ENCODE measurements at places on chromosomes 13 and 19.

- no peak for DNase-seq
Observed at GRCh38 chr13:80604098-80604497, 263.2 kb upstream of the SPRY2 start.

DNA sequence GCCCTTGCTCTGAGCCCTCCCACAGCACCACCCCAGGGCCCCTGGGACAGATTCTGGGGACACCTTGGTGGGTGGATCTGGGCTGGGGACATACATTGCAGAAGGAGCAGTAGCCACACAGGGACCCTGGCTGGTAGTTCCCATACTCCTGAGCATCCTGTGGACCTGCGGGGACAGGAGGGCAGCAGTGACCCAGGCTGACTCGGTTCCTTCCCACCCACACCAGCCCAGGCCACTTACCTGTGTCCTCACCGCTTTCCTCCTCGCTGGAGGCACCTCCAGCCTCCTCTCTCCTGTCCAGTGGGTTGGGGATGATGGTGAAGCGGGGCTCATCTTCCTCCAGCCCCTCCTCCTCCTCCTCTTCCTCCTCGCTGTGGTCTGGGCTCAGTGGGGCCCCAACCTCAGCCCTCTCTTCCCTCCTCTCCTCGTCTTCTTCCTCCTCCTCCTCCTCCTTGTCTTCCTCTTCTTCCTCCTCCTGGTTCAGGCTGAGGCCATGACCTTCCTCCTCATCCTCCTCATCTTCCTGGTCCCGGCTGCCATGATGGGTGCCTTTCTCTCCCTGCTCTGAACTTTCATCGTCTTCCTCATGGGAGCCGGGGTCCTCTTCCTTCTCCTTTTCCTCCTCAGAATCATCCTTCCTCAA lies 1.9 kb downstream of the HRC start:
- no peak for DNase-seq

GRCh38 chr13:96216543-96216942 lies 126.6 kb downstream of the HS6ST3 start:
- no peak for DNase-seq

DNA sequence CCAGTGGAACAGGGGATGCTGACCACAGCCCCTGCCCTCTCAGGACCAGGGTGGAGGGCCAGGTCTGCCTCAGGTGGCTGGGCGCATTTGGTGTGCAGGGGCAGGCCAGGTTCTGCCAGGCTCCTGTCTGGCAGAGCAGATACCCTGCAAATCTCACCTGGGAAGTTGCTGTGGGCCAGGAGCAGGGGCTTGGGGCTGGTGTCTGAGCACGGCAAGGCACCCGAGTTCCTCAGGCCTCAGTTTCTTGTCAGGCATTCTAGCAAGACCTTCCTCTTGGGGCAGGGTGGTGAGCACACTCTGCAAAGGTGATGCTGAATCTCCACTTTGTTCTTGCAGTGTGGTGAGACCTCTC lies 1.1 kb downstream of the CRTC1 start:
- DNase-seq, result no peak

GRCh38 chr19:18014197-18014596 lies 6.2 kb downstream of the ARRDC2 start:
- no peak for DNase-seq

DNA sequence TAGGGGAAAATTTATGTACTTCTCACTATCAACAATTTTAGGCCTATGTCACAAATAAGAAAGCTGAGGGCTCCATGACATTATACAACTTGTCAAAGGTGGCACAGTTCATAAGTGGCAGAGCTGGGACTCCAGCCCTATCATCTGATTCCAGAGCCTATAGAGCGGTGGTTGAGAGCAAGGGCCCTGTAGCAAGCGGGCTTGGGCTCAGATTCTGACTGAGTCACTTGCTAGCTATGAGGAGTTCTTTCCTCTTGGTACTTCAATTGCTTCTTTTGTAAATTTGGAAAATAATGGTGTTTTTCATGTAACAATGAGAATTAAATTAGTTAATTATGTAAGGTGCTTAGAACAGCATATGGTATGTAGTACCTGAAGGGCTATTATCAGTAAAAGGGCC lies 28.7 kb upstream of the FAM216B start:
- no peak for DNase-seq

DNA sequence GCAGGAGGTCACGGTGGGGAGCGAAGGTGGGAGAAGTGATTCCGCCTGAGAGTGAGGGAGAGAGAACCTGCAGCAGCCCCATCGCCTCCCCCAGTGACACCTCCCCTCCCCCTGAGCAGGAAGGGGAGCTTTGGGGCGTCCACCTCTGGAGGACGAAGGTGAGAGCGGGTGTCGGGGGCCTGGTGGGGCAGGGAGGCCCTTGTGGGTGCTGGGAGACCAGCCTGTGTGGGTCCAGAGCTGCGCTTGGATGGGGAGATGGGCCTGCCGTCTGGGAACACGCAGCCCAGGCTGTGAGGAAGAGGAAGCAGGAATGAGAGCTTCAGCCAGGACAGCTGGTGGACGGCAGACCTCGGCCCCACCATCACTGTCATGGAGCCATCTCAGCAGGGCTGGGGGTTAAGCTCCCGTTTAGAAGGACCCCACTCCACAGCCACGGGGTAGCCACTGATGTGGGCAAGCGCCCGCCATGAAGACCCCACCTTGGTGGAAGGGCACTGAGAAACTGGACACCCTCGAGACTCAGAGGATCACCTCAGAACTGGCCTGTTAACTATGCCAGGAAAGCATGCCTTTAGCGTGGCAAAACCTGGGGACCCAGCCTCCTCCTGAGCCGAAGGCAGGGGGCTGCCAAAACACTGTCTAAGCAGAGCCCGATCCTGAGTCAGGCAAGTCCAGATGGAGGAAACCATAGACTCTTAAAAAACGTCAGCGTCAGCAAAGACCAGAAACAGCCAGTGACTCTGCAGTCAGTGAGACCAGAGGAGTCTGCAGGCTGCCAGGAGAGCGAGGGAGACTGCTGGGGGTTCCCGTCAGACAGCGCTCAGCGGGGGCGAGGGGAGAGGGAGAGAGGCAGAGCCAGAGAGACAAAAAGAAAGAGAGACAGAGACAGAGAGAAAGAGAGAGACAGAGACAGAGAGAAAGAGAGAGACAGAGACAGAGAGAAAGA lies 6.4 kb upstream of the PROZ start:
- no peak for DNase-seq

- DNase-seq, result no peak
Observed at GRCh38 chr13:40984668-40985366, 34.3 kb downstream of the ELF1 start.

DNA sequence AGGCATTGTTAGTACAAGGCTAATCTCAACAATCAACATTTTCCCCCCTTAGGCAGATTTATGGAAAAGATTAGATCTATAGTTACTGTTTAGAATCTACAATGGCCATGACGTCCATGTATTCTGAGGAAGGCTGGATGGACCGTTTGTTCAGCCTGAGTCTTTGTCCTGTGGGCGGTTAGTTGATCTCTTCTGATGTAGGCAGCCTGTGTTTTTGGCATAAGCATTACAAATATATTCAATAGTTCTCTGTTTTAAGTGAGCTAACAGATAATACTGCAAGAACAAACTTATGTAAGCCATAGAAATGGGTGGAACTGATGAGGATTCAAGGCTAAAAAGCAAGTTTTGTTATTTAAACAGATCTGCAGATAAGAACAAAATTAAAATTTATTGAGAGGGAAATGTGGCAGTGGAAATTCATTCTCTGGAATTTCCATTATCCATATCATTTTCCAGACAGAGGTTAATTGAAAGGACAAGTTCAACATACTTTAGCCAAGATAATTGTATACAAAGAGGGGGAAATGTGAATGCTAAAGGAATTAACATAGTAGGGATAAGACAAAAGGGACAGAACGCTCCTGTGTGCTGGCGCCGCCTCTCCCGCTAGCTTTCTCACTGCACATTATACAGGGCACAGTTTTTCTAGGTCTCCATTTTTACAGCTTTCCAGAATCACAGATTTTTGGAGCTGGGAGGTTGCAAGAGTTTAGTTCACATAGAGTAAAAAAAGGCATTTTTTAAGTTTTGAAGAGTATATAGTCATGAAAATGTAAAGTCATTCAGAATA lies 48.6 kb downstream of the FAM124A start:
- DNase-seq, result no peak

- DNase-seq, result no peak
Observed at GRCh38 chr19:53394522-53394973, 401 bp upstream of the ZNF765 start.

DNA sequence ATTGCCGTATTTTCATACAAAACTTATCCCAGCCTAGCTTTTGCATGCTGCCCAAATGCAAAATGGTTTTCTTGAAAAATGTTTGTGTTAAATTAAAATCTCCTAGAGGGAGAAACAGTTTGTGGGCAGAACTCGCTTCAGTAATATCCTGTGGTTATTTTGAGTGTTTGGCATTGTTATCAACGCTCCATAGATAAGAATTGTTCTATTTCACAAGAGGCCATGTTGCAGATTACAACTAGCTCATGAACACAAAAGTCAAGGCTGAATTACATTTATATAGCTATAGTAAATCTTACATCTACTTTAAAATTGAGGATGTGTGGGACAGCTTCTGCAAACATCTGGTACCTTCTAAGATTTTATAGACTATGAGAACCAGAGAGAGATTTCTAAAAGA lies 447.9 kb downstream of the DCT start:
- no peak for DNase-seq

- no peak for DNase-seq
Observed at GRCh38 chr13:41509971-41510370, 52.6 kb downstream of the RGCC start.

DNA sequence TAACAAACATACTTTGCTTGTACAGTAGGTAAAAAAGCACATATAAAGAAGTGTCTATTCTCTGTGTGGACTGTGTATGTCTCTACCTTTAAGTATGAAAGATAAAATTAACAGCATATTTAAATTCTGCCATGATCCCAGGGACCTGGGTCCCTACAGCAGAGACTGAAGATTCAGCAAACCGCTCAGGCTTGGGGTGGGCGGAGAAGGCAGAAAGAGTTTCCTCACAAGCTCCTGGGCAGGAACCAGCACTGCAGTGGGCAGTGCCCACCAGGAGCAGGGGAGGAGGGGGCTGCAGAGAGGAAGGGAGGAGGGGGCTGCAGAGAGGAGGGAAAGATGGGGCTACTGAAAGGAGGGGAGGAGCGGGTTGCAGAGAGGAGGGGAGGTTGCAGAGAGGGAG lies 44.6 kb upstream of the GRTP1 start:
- DNase-seq, result no peak

GRCh38 chr13:83220241-83220640 lies 662.0 kb downstream of the SLITRK1 start:
- DNase-seq, result no peak

DNA sequence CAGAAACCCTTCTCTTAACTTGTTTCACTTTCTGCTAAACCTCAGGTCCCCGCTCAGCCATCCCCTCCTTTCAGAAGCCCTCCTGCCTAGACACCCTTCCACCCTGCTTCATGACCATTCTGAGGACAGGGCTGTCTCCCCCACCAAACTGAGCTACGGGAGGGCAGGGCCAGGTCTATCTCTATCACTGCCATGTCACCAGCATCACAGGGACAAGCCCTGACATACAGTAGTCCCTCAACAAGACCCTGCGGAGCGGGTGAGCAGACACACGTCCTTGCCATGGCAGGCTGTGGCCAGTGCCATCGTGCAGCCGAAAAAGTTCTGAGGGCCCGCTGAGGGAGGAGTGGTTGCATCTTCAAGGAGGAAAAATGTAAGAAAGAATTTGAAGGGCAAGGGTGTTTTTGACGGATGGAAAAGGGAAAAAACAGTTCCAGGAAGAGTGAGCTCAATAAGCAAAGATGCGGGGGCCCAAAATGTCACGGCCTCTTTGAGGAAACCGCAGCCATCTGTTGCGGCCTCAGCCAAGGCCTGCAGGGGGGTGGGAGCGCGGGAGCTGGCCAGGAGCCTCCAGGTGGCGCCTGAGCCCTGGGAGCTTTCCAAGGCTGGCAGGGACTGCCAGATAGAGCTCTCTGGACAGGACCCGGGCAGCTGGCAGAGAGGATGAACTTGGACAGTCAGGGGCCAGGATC lies 8.1 kb downstream of the PTGIR start:
- DNase-seq, result peak; percentile 89

DNA sequence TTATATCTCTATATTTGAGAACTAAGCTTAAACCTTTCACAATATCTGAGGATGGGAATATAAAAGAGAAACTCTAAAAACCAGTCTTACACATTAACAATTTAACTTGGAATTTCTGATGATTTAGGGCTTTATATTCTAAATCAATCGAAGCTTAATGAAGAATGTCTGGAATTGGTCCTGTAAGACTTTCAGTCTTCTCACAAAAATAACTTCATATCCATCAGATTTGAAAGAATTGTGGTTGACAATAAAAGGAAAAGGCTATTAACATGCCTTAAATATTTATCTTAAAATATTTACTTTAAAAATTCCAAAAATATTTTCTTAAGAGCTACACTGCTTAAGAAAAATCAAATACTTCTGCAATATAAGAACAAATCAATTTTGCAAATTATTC lies 27.3 kb downstream of the MYCBP2 start:
- no peak for DNase-seq

GRCh38 chr13:39590466-39591036 lies 12.4 kb downstream of the LHFPL6 start:
- no peak for DNase-seq

- peak; percentile 84 for DNase-seq
Observed at GRCh38 chr19:41548954-41549688, 26.8 kb upstream of the CEACAM21 start.

DNA sequence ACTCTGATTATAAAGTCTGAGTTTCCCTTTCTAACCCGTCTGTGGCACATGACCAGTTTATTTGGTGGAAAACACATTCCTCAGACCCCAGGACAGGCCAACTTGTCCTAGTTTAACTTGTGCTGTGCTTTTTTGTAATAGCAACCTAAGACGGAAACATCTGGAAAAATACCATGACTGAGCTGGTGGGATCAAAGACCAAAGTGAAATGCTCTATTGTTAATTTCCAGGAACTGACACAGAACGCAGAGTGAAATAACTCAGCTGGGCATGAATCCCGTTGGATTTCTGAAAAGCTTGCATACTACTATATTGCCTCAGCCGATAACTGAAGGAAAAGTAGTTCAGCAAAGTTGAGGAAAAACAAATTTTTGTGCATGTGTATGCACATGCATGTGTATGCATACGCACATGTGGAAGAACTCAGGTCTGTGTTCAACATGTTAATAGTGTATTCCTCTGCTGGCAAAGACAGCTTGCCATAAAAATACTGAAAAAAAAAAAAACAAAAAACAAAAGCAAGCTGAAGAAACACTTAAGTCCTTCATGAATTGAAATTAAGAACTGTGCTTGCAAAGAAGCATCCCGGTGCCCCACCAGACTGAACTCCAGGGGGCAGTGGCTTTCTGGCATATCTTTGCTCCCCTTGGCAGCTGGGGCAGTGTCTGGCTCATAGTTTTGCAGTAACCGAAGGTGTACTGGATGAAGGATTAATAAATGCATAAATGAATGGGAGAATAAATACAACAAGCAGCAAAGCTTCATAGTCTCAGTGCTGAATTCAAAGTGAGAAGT lies 187.8 kb downstream of the LHFPL6 start:
- peak; percentile 11 for DNase-seq
